A549 (cell line): ENCODE measurements at places on chromosomes 4 and X.

DNA sequence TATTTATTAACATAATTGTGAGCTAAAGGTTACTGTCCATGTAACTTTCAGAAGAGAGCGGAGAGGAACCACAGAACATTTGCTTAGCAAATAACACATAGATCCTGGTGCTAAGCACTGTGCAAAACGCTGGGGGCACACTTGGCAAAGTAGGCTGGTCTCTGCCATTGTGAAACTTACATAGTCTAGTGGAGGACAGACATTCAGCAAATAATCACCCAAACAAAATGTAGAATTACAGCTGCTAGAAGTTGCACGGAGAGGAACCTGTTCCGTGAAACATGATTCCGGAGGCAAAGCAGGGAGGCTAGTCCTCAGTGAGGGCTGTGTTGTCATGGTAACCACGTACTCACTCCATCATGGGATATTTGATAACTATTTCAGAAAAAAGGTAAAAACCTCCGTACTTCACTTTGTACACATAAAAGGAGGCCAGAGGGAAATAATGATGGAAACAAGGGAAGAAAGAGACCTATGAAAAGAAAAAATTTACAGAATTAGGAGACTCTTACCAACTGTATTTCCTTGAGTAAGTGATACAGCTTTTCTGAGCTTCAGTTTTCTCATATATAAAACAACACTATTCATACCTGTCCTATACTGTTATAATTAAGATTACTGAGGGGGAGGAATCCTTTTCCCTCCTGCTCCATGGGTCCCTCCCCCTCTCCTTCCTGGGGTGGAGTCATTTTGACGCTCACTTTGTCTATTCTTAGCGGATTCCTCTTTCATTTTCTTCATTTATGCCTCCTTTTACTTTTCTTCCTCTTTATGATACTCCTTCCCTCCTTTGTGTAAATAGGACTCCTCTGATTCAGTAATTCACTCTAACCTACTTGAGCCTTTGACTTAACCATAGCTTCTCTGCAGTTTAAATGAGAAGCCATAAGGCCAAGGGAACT, 825 bp upstream of the RASGEF1B start:
- DNase-seq, result peak; percentile 14

GRCh38 chr4:38539501-38539900, 124.5 kb upstream of the KLF3 start:
- DNase-seq, result no peak

GRCh38 chr4:118842055-118842454, 6.1 kb upstream of the SEC24D start:
- DNase-seq, result no peak

DNA sequence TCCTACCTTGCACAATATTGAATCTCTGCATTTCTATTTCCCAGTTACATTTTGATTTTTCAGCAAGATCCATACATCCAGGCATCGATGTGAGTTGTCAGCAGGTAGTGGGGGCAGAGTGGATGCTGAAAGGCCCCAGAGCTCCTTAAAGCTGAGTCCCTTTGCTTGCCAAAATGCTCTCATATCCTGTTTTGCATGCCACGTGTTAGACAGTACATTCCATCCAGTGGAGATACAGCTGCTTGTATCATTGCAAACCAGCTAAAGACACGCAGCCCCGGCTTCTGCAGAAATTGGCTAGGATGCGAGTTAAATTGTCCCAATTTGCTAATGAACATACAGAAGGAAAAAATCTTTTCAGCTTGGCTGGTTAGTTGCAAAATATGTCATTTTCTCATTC, 179.6 kb upstream of the MXRA5 start:
- DNase-seq, result no peak

- DNase-seq, result no peak
Measured at GRCh38 chr4:164508771-164509170, 245.2 kb upstream of the SMIM31 start.

GRCh38 chr4:179465131-179465797, 2023.0 kb upstream of the AGA start:
- DNase-seq, result no peak

- no peak for DNase-seq
Measured at GRCh38 chr4:17762726-17763125, 18.7 kb downstream of the FAM184B start.

DNA sequence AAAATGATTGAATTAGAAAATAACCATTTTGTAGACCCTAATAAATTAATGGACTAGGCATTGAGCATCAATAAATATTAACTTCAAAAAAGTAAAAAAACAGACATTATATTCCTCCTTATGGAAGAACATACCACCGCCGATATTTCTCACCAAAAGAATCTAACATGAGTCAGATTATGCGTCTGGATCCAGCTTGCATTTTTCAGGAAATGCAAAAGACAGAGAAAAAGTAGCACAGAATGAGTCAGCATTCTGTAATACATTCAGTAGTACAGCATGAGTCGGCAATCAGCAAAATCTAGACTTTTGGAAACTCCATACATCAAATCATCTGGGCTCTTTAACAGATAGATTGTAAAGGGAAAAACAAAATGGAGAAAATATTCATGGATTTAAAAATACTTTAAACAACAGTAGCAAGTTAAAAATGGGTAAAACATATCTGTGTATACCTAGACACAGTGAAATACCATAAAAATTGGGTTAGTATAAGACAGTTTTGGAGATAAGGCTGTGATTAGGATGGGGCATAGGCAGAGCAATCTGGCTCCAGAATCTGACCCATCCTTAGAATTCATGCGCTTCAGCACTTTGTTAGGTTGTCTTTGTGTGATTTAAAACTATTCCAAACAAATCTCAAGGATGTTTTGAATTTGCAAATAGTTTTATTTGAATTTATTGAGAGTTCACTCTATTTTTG, 633.0 kb upstream of the FAM241A start:
- peak; percentile 71 for DNase-seq

DNA sequence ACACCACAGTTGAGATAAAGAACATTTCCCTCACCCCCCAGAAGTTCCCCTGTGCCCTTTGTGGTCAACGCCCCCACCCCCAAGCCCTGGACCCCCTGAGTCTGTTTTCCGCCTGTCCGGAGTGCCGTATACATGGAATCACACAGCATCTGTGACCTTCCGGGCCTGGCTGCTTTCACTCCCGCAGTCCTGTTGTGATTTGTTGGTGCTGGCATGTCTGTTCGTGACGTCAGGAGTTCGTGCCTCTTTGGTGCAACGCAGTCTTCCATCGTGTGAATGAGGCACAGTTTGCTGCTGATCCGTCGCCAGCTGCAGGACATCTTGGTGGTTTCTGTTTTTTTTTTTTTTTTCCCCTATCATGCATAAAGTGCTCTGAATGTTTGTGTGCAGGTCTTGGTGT, 62.1 kb downstream of the PSAPL1 start:
- no peak for DNase-seq

DNA sequence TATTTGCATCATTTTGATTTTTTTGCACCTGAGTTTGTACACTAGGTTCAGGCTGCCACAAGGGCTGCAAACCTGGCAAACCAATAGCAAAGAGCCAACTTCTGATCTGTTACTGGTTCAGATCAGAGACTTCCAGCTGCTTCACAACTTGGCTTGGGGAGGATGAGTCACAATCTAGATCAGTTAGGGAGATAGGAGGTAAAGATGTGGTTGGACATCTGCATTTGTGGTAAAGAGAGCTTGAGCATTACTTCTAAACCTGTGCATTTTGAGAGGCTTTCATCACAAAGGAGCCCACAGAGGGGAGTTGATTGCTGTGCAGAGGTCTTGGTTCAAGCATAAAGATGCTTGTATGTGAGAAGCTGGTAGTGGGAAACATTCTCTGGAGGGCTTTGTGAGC, 34.5 kb downstream of the LINC00632 start:
- no peak for DNase-seq

DNA sequence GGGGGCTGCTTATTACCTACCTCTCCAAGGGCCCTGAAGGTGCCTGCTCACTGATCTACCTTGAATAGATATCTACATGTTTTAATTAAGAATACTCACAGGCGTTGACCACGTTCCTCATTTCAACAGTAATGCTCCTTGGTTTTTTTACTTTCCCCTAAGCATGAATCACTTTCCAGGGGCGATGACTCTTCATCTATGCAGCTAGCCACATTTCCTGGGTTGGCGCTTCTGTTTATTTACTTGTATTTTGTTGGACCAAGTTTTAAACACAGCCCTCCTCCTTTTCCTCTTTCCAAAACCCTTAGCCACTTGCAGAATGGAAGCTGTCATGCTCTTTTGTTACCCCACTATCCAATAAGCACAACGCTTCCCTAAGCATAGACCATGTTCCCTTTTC, 50.8 kb downstream of the CBLL2 start:
- DNase-seq, result no peak

- DNase-seq, result no peak
Measured at GRCh38 chr4:78496021-78496643, 55.4 kb upstream of the ANXA3 start.

GRCh38 chr4:37821953-37822605, 4.4 kb upstream of the PGM2 start:
- DNase-seq, result no peak

DNA sequence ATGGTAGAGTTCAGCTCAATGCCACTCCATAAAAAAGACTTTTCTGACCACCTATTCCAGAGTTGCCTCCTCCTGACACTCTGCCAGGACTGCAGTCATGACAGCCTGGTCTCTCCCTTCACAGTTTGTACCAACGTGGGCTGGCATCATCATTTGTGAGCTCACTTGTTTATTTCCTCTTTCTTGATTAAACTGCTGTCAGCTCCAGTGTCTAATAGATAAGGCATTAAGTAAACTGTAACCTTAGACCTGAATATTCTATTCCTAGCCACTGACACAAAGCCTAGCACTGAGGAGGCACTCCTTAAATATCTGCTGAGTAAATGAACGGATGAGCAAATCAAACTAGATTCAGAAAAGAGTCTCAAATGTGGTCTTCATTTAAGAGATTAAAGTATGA, 48.7 kb downstream of the DDX60 start:
- DNase-seq, result no peak

DNA sequence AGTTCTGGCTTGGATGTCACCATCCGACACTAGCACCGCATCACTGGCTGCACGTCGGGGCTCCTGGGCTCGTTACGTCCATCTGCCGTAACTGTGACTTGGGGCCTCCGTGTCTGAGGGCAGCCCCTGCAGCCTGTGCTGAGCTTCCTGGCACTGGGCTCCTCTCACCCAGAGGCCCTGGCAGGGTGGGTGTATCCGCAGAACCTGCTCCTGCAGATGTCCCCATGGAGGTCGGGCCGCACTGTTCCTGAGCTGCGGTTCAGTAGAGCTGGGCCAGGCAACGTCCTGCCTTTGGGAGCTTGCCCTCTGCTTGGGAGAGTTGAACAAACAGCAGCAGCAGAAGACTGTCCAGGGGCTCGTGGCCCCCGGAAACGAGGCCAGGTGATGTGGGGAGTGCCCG, 71.4 kb downstream of the RGS12 start:
- DNase-seq, result no peak

DNA sequence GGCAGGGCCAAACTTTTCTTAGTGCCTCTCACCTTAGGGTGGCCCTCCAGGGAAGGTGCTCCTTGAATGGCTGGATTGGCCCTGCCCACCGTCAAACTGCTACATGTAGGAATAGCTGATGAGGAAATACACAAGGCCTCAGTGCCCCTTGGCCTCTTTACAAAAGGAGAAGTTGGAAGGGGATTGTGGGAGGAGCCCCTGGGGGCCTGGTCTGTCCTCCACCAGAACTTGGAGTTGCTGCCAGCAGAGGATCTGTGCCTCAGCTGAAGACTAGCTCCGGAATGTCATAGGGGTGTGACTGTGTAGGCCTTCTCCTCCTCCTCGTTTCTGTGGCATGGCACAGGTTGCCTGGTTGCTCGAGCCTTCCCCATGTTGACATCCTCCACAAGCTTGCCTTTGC, 142.7 kb downstream of the AMMECR1 start:
- no peak for DNase-seq

DNA sequence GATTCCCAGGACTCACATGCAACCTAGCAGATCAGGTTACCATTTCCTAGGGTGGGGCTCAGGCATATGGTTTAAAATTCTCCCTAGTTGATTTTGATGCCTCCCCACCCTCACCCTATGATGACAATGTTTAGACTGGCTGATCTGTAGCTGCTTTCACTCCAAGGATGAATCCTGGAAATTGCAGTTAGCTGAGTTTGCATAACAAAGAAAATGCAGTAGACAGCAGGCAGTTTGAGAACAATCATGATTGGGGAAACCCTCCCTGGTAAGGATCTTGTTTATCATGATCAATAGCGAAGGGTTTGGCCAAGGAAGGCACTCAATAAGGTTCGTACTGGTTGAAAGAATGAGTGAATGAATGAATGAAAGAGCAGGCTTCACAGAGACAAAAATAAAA, 2.1 kb downstream of the ZNF518B start:
- DNase-seq, result no peak

- peak; percentile 49 for DNase-seq
Measured at GRCh38 chrX:41561045-41561444, 113.9 kb downstream of the NYX start.

DNA sequence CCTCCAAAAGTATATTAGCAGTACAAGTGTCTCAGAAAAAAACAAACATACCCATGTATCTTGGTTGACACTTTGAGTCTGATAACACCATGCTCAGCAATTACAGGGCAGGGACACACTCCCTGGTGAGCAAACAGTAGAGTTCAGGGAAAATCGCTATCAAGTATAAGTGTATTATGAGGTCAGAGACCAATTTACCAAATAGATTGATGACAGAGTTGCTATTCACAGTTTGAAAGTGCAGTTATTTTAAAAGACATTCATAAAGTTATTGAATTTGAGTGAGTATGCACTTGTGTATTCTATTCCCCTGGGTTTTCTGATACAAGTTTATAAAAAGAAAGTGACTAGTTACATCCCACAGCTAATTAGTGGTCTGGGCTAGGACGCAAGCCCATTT, 10.2 kb upstream of the LONRF3 start:
- no peak for DNase-seq

- DNase-seq, result no peak
Measured at GRCh38 chr4:11529625-11530201, 101.0 kb upstream of the HS3ST1 start.

- no peak for DNase-seq
Measured at GRCh38 chr4:101415962-101416361, 68.6 kb upstream of the PPP3CA start.

- no peak for DNase-seq
Measured at GRCh38 chr4:152961773-152962115, 25.6 kb downstream of the FHDC1 start.

- no peak for DNase-seq
Measured at GRCh38 chr4:166886718-166887117, 347.6 kb downstream of the SPOCK3 start.

DNA sequence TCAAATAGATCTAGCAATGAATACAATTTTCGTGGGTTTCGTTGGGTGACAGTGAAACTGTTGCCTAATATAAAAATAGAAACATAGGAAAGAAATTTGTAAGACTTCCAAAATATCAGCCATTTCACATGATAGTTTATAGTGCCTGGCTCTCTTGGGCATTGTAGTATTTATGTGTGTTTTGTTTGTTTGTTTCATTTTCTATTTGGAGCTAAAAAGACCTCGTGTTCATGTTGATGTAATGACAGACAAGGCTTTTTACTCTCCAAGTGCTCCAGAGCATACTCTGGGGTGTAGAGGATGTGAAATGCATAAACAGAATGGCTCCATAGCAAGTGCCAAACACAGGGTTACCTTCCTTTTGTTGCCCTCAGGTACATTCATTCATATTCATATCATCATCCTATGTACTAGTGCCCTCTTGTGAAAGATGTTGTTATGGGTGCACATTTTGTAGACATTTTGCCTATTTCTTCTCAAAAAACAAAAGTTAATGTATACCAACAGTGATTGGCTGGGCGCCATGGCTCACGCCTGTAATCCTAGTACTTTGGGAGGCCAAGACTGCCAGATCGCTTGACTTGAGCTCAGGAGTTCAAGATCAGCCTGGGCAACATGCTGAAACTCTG, 100.7 kb upstream of the AMOT start:
- peak; percentile 0 for DNase-seq
